ENCODE measurements at places on chromosomes 1 and 21. TPM values are rescaled to one million over a fixed set of nuclear protein-coding genes. Genes with fewer than 3 reads are reported as not detected.
A peak's percentile ranks its signal among the peaks of the same experiment; 100 is the strongest.

- no peaks in the 10 kb centered on the region for H3K4me1 ChIP-seq
- no peak for DNase-seq
- no peak overlapping the region for H3K4me3 ChIP-seq
- H3K27me3 ChIP-seq, result no peaks in the 10 kb centered on the region
These were observed 37.8 kb downstream of the NID1 start for GRCh38 chr1:236027104-236027503.

GRCh38 chr21:28959367-28960099, 33.1 kb downstream of the LTN1 start:
- no peaks in the 10 kb centered on the region for H3K4me1 ChIP-seq
- no peak overlapping the region for H3K4me3 ChIP-seq
- DNase-seq, result no peak
- no peaks in the 10 kb centered on the region for H3K27me3 ChIP-seq
- H3K27ac ChIP-seq, result no peak overlapping the region
- no peaks in the 10 kb centered on the region for H3K36me3 ChIP-seq

DNA sequence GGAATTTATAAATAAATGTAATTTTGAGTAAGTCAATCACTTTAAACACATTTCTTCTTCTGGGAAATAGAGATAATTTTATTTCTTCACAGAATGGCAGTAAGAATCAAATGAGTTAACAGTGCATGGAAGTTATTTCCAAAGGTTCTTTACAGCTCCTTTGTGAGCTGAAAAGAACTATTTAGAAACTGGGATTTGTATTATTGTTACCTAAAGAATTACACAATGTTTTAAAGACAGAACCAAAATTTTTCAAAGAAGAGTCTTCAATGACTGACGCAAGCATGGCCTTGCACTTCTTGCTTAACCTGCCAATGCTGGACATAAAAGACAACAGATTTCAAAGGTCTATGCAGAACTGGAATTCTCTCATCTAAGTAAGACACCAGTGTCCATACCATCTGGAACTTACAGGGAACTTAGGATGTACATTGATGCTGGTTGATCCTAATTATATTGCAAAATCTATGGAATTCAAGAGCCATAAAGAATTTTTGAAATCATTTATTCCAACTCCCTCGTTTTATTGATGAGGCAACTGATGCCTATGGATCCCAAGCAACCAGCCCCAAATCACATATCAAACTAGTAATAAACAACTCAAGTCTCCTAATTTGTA, 2.7 kb downstream of the COLGALT2 start:
- no peaks in the 10 kb centered on the region for H3K36me3 ChIP-seq
- H3K27ac ChIP-seq, result no peak overlapping the region
- H3K27me3 ChIP-seq, result no peaks in the 10 kb centered on the region
- H3K4me1 ChIP-seq, result peaks cover 8% of the 10 kb centered on the region

GRCh38 chr1:218341325-218341724, 3.8 kb upstream of the TGFB2 start:
- DNase-seq, result no peak
- H3K36me3 ChIP-seq, result no peaks in the 10 kb centered on the region
- H3K27me3 ChIP-seq, result no peaks in the 10 kb centered on the region
- H3K27ac ChIP-seq, result no peak overlapping the region
- no peaks in the 10 kb centered on the region for H3K4me1 ChIP-seq

GRCh38 chr1:103942029-103942428, 192.3 kb downstream of the AMY1C start:
- no peak overlapping the region for H3K4me3 ChIP-seq
- no peak for DNase-seq
- no peak overlapping the region for H3K27ac ChIP-seq
- no peaks in the 10 kb centered on the region for H3K36me3 ChIP-seq
- no peaks in the 10 kb centered on the region for H3K27me3 ChIP-seq

GRCh38 chr1:53048960-53049573, 12.9 kb upstream of the PODN start:
- H3K27me3 ChIP-seq, result no peaks in the 10 kb centered on the region
- H3K36me3 ChIP-seq, result no peaks in the 10 kb centered on the region
- no peak overlapping the region for H3K4me3 ChIP-seq
- peaks cover 6% of the 10 kb centered on the region for H3K4me1 ChIP-seq
- no peak overlapping the region for H3K27ac ChIP-seq

GRCh38 chr1:115283681-115284146, 54.3 kb downstream of the NGF start:
- DNase-seq, result peak; percentile 71
- no peaks in the 10 kb centered on the region for H3K27me3 ChIP-seq
- no peak overlapping the region for H3K4me3 ChIP-seq
- H3K4me1 ChIP-seq, result peaks cover 21% of the 10 kb centered on the region
- H3K27ac ChIP-seq, result peak overlapping the region; percentile 92
- H3K36me3 ChIP-seq, result no peaks in the 10 kb centered on the region

DNA sequence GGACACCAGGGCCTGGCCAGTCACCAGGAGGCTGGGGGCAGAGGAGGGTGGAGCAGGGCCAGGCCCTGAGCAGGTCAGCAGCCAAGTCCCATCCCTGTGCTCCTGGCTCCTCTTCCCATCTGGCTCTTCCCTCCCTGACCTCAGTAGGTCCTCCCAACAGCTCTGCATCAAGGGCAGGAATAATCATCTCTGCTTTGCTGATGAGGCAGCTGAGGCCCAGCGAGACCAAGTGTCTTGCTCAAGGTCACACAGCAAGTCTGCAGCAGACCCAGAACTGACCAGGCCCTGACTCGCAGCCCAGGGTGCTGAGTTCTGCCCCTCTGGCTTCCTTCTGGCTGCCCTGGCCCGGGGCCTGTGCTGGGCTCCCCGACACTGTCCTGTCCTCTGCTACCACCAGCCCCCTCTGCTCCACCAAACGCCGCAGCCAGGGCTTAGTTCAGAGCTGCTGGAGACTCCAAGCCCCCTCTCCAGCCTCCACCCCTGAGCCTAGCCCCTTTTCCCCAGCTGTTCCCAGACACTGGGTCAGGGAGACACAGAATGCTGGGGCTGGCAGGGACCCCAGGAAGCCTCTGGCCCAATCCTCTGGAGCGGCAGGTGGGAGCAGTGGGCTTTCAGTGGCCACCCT, 224.9 kb downstream of the PTPRU start:
- H3K27me3 ChIP-seq, result no peaks in the 10 kb centered on the region
- H3K36me3 ChIP-seq, result no peaks in the 10 kb centered on the region
- no peaks in the 10 kb centered on the region for H3K4me1 ChIP-seq
- no peak overlapping the region for H3K4me3 ChIP-seq

DNA sequence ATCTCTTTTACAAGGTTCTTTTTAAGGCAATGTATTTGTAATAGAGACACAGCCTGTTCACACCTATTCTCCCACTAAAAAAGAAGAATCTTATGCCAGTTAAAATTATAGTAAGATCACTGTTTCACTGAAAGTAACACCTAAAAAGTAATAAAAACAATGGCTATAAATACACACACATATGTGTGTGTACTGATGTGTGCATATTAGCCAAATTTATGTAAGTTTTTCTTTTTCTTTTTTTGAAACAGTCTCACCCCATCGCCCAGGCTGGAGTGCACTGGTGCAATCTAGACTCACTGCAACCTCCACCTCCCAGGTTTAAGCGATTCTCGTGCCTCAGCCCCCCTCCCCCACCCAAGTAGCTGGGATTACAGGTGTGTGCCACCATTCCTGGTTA, 56.8 kb upstream of the SLC30A10 start:
- no peak overlapping the region for H3K4me3 ChIP-seq
- H3K36me3 ChIP-seq, result no peaks in the 10 kb centered on the region
- no peaks in the 10 kb centered on the region for H3K27me3 ChIP-seq
- H3K27ac ChIP-seq, result no peak overlapping the region

Gene VASH2
- total RNA-seq, result 0.28 TPM

Gene LENEP
- not detected for total RNA-seq

- H3K36me3 ChIP-seq, result no peaks in the 10 kb centered on the region
- no peak overlapping the region for H3K4me3 ChIP-seq
- no peak for DNase-seq
- no peaks in the 10 kb centered on the region for H3K27me3 ChIP-seq
- H3K4me1 ChIP-seq, result peaks cover 10% of the 10 kb centered on the region
These were observed 9.5 kb upstream of the SEMA4A start for GRCh38 chr1:156143765-156144489.

Gene TFB2M
- total RNA-seq, result 7.2 TPM

- no peaks in the 10 kb centered on the region for H3K27me3 ChIP-seq
- H3K4me1 ChIP-seq, result no peaks in the 10 kb centered on the region
- no peak overlapping the region for H3K4me3 ChIP-seq
- no peak for DNase-seq
- no peak overlapping the region for H3K27ac ChIP-seq
These were observed 13.3 kb upstream of the BRWD1 start for GRCh38 chr21:39326607-39327307.

DNA sequence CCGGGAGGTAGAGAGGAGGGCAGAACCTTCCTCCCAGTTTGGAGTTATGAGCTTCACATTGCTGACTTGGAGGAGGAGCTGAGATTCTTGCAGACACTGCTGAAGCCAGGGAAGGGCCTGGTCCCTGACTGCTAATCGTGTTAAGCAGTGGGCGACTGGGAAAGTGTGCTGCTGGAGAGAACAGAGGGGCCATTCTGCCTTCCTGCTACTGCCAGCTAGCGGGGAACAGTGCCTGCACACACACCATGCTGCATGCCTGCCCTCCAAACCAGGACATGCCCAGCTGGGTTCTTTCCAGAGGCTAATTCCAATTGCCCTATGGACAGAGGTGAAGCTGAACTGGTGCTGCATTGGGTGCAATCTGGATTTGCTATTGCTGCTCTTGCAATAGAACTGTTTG, 281.4 kb downstream of the AJAP1 start:
- no peak overlapping the region for H3K4me3 ChIP-seq
- no peak overlapping the region for H3K27ac ChIP-seq
- H3K27me3 ChIP-seq, result no peaks in the 10 kb centered on the region
- no peaks in the 10 kb centered on the region for H3K36me3 ChIP-seq
- no peaks in the 10 kb centered on the region for H3K4me1 ChIP-seq
- no peak for DNase-seq

GRCh38 chr1:200311256-200311655, 98.6 kb downstream of the ZNF281 start:
- no peak overlapping the region for H3K27ac ChIP-seq
- H3K36me3 ChIP-seq, result no peaks in the 10 kb centered on the region
- no peak for DNase-seq
- no peak overlapping the region for H3K4me3 ChIP-seq
- no peaks in the 10 kb centered on the region for H3K4me1 ChIP-seq

Gene KRTAP13-2
- total RNA-seq, result not detected

Gene RIPPLY3
- not detected for total RNA-seq

DNA sequence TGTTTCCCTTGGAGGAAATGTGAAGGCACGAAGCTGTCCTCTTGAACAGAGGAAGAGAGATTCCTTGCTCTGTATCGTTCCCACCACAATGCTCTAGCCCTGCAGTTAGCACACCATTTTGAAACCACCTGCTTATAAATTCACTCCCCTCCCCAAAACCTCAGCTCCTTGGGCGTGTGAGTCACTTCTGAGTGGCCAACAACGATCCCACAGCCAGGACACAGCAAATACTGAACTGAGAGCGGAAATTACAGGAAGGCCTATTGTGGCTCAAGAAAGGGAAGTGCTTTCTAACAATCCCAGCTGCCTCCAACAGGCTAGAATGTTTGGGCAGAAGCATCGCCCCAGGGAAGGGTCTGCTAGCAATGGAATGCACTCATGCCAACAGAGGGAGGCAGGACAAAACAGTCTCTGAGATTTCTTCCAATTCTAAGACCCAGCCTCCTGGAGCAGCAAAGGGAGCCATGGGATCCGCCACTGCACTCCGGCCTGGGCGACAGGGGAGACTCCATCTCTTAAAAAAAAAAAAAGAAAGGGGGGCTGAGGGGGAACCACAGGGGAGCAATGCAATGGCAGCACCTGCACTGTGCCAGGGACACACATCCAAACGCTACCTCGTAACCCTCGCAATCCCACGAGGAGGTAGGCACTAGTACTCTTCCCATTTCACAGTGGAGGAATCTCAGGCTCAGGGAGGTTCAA, 1.9 kb downstream of the TMEM53 start:
- peaks cover 13% of the 10 kb centered on the region for H3K4me1 ChIP-seq
- no peaks in the 10 kb centered on the region for H3K36me3 ChIP-seq
- no peak overlapping the region for H3K4me3 ChIP-seq
- DNase-seq, result no peak

Gene ITGB2
- 9.6 TPM for total RNA-seq

Gene EDARADD
- total RNA-seq, result 0.42 TPM

Gene KRTAP19-3
- not detected for total RNA-seq

Gene NBPF14
- total RNA-seq, result 53.2 TPM

DNA sequence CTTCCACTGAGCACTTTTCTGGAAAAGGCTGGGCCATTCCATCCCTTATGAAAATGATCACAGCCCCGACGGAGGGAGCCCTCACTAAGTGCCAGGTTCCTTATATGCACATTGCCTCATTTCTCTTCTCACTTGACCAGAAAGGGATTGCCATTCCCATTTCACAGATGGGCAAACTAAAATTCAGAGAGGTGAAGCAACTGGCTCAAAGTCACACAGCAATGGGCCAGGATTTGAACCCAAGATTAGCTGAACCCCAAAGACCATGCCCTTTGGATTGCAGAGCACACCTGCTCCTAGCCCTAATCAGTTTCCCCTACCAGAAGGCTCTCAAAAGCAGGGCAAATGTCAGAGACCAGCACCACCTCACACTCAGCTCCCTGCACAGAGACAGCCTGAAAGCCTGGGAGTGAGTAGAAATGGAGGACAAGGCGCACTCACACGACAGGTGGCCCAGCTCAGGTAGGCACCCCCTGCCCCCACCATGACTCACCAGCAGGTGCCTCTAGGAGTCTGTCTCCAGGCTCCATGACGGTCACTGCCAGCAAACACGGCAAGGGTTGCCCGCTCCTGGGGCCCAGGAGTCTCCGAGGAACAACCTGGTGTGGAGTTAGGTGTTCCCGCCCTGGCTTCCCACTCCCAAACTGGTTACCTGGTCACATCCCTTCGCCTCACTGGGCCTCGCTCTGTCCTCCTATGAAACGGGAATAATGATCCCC, 21.7 kb downstream of the SDC3 start:
- H3K36me3 ChIP-seq, result no peaks in the 10 kb centered on the region
- no peak overlapping the region for H3K27ac ChIP-seq
- DNase-seq, result no peak
- H3K4me3 ChIP-seq, result no peak overlapping the region
- peaks cover 7% of the 10 kb centered on the region for H3K4me1 ChIP-seq
